ENCODE measurements at places on chromosomes 2 and 18. TPM values are rescaled to one million over a fixed set of nuclear protein-coding genes. Genes with fewer than 3 reads are reported as not detected.
A peak's percentile ranks its signal among the peaks of the same experiment; 100 is the strongest.

The TRABD2A gene
- total RNA-seq, result 141 TPM

The MBP gene
- total RNA-seq, result 87.8 TPM

The CPLX4 gene
- total RNA-seq, result not detected

The ITGB6 gene
- not detected for total RNA-seq

The EHD3 gene
- total RNA-seq, result 3.9 TPM

The GALNT13 gene
- 0.44 TPM for total RNA-seq

DNA sequence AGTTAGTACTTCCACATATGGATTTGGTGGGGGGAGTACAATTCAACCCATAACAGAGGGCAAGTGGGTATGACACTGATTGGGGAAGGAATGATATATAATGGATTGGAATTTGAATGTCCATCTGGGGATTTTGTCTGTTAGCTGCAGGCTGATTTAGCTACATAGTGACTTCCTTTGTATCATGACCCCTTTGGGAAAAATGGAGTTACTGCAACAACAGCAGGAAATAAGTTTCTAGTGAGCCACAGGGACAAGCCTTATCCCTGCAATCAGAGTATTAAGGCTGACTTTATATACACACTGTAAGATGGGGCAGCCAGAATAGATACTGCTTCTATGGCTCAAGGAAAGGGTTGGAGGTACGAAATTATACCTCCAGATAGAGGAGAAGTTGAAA lies 404.4 kb upstream of the MEIS1 start:
- no peak for DNase-seq

GRCh38 chr18:62364558-62364957 lies 39.4 kb downstream of the TNFRSF11A start:
- no peak for DNase-seq

GRCh38 chr18:77815666-77816338 lies 566.2 kb downstream of the GALR1 start:
- no peak for DNase-seq

GRCh38 chr2:144181001-144181400 lies 338.9 kb downstream of the ZEB2 start:
- DNase-seq, result no peak

DNA sequence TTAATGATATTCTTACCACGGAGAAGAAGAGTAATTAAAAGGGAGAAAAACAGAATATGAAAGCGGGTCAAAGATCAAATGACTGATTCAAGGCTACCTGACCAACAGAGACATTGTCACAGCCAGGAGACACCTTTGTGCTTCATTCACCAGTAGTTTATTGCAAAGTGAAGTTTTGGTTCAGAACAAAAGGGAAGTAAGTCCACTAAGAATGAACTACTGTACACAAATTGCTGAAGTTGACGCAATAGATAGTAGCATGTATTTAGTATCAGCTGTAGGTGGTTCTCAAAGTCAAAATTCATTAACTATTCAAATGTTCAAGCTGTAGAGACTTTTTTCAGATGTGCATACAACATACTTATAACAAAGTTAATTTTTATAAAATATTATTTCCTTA lies 64.7 kb upstream of the COX7A2L start:
- no peak for DNase-seq

DNA sequence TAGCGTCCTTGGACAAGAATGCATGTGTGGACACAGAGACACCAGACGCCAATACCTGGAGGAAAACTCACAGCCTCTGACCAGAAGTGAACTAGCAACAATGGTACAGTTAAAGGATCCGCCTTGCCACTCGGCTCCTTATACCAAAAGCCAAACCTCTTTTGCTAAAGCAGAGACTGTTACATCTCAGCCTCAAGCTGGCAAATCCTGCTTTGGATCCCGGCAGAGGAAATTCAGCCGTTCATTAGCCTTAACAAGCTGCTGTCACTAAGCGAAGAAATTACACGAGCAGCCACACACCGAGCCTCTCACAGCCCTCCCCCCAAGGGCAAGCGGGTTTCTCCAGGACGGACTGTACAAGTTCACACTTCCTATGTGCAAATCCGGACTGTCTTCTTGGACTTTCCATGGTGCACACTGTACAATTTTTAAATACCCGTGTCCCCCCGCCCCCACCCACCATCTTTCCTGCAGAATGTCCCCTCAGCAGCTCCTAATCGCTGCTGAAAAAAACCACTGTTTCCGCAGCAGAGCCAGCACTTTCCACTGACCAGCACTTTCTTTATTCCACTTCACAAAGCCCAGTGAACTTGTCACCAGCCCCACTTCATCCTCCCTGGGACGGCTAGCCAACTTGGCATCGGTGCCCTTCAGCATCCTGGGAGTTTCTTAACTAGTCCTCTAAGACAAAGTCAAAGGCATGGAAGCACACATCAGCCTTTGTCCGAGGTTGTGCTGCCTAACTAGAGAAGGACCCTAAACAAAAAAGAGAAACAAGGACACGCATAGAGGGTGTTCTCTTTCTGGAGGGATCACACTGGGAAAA lies 1.5 kb downstream of the KLF7 start:
- DNase-seq, result peak; percentile 10

DNA sequence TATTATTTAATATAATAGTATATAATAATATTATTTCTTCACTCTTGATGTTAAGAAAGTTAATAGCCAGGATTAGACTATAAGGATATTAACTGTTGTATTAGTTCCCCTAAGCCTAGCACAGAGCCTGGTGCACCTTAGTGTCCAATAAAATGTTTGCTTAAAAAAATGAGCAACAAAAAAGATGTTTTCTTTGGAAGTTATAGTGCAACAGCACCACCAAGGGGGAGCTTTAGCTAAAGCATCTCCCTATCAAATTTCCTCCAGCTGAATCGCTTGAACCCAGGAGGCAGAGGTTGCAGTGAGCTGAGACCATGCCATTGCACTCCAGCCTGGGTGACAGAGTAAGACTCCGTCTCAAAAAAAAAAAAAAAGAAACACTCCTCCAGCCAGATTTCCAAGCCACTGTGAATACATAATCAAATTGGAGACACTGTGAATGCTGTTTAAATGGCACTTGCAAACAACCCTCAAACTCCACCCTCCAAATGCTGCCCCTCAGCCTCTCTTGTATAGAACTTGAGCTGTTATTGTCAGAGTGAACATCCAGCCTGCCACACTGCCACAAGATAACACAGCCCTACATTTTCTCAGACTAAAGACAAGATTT lies 221.9 kb downstream of the DYM start:
- DNase-seq, result no peak

GRCh38 chr2:157967856-157968255 lies 91.7 kb upstream of the ACVR1 start:
- no peak for DNase-seq

DNA sequence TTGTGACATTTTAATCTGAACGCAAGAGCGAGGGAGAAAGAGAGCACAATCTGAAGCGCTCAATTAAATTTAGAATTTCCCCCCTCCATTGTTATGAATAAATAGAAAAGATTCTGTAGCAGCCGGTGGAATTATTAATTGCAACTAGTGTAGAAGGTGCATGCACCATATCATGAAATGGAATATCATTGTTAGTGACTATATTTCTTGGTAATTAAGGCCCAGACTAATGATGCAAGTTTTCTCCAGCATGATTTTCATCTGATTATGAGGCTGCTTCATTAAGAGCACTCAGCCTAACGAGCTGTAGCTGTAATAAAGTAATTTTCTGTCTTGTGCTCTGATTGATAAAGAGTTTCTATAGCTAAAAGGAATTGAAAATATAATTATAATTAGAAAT lies 432.2 kb upstream of the SPRED2 start:
- DNase-seq, result no peak

GRCh38 chr18:76957384-76958355 lies 135.3 kb downstream of the ZNF236 start:
- no peak for DNase-seq

DNA sequence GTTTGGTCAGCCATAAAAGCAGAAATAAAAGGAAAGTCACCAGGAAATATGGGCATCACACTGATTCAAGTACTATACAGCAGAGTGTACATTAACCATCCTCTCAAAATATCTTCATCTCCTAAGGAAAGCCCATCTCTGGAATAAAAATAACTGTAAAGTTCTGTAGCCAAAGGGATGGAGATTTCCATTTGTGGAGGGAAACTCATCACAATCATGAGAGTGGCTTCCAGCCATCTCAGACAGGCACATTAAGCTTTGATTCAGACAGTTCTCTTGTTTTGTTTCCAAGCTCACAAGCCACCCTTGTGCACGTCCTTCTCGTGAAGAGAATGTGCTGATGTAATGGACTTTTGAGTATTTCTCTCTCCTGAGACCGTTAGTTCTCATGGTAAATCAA lies 695.5 kb downstream of the LRRTM4 start:
- no peak for DNase-seq

DNA sequence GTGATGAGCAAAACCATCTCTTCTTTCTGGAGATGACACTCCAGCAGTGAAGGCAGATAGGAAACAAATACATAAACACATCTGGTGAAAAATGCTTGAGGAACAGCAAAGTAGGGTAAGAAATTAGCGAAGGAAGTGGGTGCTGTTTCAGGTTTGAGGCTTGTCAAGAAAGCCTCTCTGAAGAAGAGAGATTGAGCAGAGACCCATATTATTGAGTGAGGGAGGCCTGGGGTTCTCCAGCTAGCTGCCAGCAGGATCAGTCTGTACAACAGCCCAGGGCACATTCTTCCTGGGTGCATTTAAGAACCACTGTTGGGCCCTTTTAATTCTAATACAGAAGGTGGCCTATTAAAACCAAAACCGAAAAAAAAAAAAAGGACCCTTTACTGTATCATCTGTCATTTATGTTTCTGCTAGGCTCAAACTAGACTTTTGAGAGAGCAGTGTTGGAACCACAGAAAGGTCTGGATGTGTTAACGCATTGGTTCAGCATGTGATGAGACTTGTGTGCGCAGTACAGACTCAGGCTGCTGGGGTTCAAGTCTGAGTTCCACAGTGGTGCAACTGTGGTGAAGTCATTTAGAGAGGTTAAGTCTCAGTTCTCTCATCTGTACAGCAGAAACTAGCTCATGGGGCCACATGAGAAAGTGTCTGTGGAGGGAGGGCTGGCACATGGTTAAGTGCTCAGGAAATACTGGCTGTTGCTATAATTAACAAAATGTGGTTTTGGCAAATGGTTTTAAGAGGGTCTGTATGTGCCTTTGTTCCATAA lies 28.9 kb downstream of the MGAT5 start:
- peak; percentile 29 for DNase-seq

DNA sequence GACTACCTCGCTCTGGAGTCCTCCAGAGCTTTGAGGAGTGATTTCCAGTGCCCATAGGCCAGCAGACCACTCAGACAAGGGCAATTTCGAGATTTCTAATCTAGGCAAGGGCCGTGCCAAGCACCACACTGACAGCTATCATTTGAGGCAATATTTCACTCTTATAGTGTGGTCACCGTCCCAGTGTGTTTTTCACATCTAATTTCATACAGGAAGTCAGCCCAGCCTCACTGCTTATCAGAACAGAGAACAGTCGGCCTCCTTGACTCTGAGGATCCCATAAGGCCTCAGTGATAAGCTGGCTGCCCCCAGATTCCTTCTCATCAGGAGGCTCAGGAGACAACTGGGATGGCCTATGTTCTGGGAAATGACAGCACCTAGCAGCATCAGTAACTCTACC lies 581 bp downstream of the CAPN14 start:
- no peak for DNase-seq

DNA sequence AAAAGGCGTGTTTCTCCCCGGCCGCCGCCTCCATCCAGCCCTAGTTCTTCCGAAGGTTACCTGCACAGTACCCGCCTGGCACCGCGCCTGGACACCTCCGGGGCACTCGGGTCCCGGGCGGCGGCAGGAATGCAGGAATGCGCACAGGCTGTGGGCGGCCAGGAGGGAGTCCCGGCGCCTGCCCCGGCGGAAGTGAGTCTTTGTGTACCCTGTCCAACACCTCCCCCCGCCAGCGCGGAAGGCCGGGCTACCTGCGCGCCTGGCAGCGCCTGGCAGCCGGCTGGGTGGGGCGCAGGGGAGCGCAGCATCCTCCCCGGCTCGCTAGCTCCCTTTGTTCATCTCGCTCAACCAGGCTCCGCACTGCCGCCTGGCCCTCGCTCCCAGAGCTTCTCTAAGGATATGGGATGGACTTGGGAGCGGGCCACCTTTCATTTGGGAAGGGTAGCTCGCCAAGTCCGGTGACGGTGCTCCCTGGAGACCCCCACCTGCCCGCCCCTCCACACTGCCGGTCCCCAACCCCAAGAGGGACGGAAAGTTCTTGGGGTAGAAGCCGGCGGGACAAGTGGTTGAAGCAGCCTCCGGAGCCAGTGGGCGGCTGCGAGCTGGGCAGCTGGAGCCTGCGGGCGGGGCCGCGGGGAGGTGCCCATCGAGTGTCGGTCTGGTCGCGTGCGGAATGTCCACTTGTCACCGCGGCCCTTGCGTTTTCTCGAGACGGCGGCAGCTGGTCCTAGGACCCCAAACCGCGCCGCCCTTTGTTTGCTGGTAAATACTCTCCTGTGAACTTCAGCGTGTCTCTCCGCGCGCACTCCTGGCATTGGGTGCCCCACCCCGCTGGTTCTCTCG lies 1.2 kb upstream of the ST6GAL2 start:
- DNase-seq, result no peak

- DNase-seq, result no peak
These were observed 58.2 kb upstream of the NEUROD1 start for GRCh38 chr2:181738563-181738962.

- DNase-seq, result no peak
These were observed 9.2 kb downstream of the SLC4A5 start for GRCh38 chr2:74333896-74334586.

- no peak for DNase-seq
These were observed 1178.5 kb upstream of the ACVR2A start for GRCh38 chr2:146666340-146666739.

DNA sequence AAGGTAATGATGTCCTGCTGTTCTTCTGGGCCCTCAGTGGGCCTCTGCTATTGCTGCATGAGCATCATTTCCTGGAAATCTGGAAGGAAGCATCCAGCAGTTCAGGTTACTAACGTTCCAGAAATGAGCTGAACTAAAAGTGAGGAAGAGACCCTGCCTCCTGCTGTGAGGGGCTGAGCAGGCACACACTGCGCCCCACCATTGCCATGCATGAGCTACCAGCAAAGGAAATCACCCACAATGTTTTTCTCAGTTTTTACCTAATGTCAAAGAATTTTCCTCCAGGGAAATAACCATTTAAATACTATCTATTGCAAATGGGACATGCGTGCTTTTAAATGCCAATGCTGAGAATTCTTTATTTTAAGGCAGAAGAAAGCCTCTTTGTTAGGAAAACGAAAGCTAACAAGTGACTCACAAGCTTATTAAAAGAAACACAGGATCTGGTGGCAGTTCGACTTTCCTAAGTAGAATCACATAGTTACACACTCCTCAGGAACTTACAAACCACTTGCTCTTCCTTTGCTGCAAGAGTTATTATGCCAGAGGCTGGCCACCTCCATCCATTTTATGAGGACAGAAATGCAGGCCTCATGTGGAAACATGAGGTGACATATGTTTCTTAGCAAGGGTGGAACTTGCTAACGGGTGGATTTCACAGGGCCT lies 152.6 kb upstream of the TTC39C start:
- DNase-seq, result no peak
